Sigmoid colon (tissue), 7 donors: ENCODE measurements at places on chromosomes 12 and 14.
A peak's percentile ranks its signal among the peaks of the same experiment; 100 is the strongest.

DNA sequence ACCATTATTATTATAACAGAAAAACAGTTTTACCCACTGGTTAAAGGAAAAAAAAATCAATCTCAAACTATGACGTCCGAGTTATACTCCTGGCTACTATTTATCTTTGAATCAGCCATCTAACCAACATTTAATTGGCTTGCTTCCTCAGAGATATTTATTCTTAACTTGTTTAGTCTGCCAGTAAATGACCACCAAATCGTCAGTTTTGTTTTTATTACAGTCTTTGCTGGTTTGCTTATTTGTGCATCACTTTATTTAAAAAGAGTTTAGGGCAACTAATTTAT is 71.2 kb downstream of the RASSF8 start:
- no peak for DNase-seq

DNA sequence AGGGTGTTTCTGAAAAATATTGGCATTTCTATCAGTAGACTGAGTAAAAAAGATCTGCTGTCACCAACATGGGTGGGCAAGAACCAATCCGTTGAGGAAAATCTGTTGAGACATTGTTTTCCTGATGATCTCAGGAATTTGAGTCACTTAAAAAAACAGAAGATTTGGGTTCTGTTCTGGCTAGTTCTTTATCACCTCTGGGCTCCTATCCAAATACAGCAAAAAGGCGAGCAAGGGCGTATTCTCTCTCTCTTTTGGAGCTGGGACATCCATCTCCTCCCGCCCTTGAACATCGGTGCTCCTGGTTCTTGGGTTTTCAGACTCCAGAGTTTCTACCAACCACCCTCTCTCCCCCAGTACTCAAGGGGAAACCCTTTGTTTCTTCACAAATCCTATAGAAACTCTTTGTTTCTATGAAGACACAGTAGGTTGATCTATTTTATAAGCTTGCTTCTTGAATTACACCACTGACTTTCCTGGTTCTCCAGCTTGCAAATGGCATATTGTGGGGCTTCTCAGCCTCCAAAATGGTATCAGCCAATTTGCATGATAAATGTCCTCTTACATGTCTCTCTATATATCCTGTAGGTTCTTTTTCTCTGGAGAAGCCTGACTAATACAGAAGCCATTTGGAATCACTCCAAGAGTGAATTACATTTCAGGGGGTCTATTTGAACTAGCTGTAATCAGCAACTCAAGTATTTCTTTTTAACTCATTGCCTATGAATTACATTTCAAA is 263.9 kb upstream of the TMTC1 start:
- DNase-seq: no peak

- DNase-seq: no peak
Observed at GRCh38 chr14:65413739-65414045, 1.2 kb downstream of the FUT8 start.

GRCh38 chr12:100820314-100820713 is 25.7 kb downstream of the ANO4 start:
- DNase-seq: no peak

GRCh38 chr12:94498073-94498472 is 38.4 kb upstream of the CEP83 start:
- DNase-seq: no peak

- DNase-seq: no peak
Observed at GRCh38 chr12:76530516-76530915, 29.1 kb downstream of the OSBPL8 start.

DNA sequence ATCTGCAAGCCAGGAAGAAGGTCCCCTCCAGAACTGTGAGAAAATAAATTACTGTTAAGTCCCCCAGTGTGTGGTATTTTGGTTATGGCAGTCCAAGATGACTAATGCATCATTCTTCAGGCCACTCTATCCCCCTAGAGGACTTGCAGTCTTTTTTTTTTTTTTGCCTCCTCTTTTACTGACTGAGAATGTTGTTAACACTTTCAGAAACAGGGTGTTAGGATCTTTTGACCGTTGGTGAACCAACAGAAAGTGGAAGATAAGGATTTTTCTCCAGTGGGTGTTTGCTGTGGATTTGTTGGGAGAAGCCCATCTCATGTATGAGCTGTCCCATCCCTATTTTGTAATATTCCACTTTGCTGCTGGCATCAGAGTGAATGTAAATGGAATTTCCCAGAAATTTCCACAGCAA is 37.8 kb downstream of the MARK3 start:
- DNase-seq: no peak

- peak; percentile 83 for DNase-seq
Observed at GRCh38 chr12:6084261-6084968, 40.1 kb downstream of the VWF start.

DNA sequence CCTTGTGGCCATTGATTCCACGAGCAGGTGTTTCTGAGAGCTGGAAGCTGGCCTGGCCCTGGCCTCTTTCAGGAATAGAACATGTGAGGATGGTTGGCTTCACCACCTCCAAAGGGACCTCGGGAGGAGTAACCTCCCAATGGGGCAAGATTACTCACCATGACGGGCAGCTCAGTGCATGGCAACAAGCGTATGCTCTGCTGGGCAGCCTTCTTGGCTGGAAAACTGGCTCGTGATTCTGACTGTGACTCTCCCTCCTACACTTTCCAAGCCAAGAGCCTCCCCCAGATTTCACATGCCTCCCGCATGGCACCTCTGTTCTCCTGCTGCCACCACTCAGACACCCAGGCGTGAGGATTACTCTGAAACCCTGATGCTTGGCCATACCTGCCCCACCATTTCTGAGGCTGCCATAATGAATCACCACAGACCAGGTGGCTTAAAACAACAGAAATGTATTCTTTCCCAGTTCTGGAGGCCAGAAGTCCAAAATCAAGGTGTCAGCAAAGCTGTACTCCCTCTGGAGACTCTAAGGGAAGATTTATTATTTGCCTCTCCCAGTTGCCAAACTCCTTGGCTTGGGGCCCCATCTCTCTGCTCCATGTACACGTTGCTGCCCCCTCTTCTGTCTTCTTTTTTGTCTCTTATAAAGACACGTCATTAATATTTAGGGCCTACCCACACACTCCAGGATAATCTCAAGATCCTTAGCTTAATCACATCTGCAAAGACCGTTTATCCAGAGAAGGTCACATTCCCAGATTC is 215.9 kb downstream of the CHST11 start:
- peak; percentile 89 for DNase-seq

DNA sequence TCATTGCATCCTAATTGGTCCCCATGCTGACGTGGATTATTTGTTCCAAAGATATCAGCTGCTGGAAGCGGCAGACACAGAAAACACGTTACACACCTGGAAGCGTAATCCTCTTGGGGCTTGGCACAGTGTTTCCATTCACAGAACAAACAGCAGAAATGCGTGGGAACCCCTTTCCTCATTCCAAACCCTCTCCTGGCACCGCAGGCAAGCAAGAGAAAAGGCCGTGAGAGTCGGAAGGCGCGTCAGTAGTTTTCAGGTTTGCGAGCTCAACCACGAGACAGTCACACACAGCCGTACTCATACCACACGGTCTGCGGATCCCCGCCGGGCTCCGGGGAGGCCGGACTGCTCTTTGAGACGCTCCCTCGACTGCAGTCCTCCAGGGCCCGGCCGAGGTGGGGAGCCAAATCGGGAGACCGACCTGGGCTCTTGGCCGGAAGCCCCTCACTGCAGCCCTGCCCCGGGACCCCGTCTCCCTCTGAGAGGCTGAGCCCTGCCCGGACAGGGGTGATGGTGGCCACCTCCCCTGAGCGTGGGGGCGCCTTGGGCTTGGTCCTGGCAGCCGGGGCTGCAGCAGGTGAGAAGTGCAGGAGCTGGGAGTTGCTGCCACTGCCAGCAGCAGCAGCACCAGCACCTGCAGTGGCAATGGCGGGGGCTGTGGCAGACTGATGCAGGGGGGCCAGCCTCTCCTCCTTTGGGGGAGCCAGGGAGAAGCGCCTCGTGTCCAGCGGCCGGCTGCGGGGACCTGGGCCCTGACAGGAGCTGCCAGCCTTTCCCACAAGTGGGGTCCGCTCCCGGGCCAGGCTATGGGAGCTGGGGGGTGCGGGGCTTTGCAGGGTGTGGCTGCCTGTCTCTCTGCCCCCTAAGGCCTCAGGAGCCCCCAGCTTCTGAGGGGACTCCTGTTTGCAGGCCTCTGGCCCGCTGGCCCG is 28.1 kb upstream of the GPR68 start:
- DNase-seq: no peak

DNA sequence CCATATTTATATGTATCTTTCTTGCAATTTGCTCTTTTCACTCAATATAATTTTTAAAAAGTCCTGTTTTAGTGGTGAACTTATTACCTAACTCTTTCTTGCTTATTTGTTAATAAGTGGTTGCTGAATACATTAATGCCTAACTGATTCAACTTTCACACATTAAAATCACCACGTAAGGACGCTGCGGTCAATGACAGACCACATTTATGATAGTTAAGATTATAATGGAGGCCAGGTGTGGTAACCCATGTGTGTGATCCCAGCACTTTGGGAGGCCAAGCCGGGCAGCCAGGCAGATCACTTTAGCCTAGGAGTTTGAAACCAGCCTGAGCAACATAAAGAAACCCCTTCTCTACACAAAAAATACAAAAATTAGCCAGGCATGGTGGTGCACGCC is 37.0 kb downstream of the WDR89 start:
- no peak for DNase-seq

GRCh38 chr12:59927032-59927431 is 331.2 kb downstream of the SLC16A7 start:
- DNase-seq: no peak

GRCh38 chr14:103905842-103906456 is 22.3 kb upstream of the TDRD9 start:
- no peak for DNase-seq

- DNase-seq: no peak
Observed at GRCh38 chr12:49651855-49652254, 28.5 kb downstream of the PRPF40B start.
